ENCODE measurements at places on chromosomes 12 and 14. TPM values are rescaled to one million over a fixed set of nuclear protein-coding genes. Genes with fewer than 3 reads are reported as not detected.

DNA sequence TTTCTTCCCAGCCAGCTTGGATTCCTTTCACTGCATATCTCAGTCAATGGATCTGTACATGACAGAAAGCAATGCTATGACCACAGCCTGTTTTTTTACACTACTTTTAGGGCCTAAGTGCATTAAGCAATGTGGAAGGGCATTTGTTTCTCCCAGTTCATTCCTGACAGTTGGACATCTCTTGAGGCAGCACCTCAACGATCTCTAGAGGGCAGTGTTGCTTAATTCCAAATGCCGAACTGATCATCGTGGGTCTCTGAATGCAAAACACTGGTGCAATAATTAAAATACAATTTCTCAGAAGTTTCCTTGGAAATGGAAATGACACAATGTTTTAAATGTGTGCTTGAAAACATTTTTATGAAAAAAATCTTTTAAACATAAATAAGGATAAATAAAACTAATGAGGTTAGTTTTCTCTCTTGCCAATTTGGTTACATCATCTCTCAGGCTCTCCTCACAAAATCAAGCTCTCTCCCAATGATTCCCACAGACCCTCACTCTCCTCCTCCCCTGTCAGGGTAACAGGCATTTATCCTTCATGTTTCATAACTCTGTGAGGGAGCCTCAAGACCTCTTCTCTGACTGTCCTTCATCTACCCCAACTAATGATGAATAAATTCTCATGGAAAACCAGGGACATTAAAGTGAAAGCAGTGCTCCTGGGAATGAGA, 192.4 kb upstream of the SLC16A7 start:
- peak; percentile 78 for DNase-seq

- no peak for DNase-seq
These were observed 4.1 kb downstream of the TAS2R30 start for GRCh38 chr12:11130382-11130781.

DNA sequence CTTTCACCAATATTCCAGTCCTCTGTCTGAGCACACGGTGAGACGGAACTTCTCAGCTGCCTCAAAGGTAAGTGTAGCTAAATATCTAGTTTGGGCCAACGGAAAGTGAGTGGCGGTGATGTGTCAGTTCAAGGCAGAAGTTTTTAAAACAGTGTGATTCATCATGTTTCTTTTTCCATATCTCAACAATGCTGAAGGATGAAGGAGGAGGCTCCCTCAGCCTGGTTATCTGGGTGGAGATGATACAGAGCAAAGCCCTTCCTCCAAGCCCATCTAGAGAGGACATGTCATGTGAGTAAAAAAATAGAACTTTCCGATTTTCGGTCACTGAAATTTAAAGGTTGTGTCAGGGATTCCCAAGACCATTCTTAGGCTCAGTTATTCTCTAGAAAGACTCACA, 13.1 kb upstream of the ANP32D start:
- DNase-seq = no peak

- DNase-seq = no peak
These were observed 86.5 kb downstream of the DAAM1 start for GRCh38 chr14:59274991-59275391.

- no peak for DNase-seq
These were observed 1586.5 kb upstream of the SEL1L start for GRCh38 chr14:83120187-83120586.

DNA sequence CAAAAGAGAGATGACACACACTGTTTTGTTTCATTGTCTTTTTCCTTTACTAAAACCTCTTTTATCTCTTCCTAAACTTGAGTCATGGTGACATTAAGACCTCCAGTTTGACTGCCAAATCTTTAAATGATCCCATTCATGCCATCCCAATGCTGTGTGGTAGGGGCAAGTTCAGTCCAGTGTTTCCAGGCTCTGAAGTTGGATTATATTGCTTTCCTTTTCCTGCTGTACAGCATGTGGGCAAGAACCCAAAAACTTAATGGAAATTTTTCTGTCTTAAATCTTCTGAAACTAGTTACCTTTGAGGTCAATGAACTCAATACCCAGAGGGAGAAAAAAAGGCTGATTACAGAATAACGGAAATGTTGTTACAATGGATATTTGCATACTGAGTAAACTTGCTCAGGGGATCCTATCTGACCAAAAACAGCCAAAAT, 187.1 kb upstream of the FAR2 start:
- DNase-seq = no peak

DNA sequence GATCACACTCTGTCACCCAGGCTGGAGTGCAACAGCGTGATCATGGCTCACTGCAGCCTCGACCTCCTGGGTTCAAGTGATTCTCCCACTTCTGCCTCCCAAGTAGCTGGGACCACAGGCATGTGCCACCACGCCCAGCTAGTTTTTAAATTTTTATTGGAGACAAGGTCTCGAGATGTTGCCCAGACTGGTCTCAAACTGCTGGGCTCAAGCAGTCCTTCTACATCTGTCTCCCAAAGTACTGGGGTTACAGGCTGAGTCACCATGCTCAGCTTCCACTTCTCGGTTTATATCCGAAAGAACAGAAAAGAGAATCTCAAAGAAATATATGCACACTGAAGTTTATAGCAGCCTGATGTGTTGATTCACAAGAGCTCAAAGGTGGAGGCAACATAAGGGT, 107.5 kb downstream of the SCARB1 start:
- no peak for DNase-seq

DNA sequence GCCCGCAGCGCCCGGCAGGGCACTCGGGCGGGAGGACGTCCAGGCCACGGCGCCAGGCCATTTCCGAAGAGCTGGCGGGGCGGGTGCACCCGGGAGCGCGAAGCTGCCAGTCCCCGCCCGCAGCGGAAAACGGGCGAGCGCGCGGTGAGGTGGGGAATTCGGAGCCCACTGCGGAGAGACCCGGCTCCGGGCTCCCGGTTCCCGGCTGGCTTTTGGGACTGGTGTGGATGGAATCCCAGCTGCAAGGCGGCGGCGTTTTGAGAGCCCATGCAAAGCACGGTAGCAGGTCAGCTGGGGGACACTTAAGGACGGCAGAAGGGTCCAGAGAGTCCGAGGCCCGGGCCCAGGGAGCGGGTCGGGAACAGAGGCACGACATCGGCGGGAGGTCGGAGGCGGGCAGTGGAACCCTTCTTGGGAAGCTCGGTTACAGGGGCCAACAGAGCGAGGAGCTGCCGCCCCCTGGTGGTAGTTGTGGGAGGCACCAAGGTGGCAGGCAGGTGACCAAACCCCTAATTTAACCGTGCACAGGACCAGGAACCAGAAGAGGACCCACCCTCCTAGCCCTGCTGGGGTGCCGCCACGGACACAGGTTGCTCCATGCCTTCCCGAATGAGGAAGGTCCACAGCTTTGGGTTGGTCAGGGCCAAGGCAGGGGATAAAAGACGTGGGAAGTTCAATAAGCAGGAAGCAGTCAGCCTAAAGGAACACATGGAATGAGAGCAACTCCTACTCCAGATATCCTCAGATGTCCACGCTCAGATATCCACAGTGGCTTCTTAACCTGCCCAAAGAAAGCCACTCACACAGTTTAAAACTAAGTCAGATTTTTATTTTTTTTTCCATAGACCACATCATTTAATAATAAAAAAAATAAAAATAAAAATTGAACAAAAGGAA, 685 bp upstream of the CDH24 start:
- DNase-seq = peak; percentile 83

- DNase-seq = no peak
These were observed 176.3 kb upstream of the PARP11 start for GRCh38 chr12:4049298-4050080.

DNA sequence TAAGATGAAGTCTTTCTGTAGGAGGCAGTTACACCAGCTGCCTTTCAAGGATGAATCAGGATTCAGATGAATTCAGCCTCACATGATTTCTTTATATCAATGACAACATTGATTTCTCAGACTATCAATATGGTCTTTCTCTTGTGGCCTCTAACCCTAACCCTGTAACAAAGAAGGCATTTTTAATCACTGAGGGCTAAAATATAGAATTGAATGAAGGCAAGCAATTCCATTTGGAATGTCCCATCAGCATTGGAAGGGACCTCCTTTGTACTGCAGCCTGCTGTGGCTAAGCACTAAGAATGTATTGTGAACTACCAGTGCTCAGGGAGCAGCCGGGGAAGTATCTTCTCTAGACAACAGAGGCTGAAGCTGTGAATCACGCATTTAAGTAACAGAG, 90.6 kb upstream of the FRMD6 start:
- DNase-seq = no peak

GRCh38 chr12:118377884-118378470, 1.6 kb downstream of the SUDS3 start:
- DNase-seq = peak; percentile 61

- no peak for DNase-seq
These were observed 343.4 kb downstream of the ADAMTS20 start for GRCh38 chr12:43208627-43209026.

- no peak for DNase-seq
These were observed 618.4 kb downstream of the SLC6A15 start for GRCh38 chr12:84294246-84294645.

GRCh38 chr12:102816816-102817434, 100.1 kb downstream of the PAH start:
- peak; percentile 40 for DNase-seq

GRCh38 chr12:57110104-57111030, 795 bp downstream of the STAT6 start:
- peak; percentile 47 for DNase-seq

- DNase-seq = no peak
These were observed 18.3 kb upstream of the PLEKHH1 start for GRCh38 chr14:67514650-67515385.

GRCh38 chr12:68623984-68624383, 13.3 kb downstream of the RAP1B start:
- no peak for DNase-seq

GRCh38 chr14:53355581-53356112, 202.5 kb upstream of the DDHD1 start:
- no peak for DNase-seq

DNA sequence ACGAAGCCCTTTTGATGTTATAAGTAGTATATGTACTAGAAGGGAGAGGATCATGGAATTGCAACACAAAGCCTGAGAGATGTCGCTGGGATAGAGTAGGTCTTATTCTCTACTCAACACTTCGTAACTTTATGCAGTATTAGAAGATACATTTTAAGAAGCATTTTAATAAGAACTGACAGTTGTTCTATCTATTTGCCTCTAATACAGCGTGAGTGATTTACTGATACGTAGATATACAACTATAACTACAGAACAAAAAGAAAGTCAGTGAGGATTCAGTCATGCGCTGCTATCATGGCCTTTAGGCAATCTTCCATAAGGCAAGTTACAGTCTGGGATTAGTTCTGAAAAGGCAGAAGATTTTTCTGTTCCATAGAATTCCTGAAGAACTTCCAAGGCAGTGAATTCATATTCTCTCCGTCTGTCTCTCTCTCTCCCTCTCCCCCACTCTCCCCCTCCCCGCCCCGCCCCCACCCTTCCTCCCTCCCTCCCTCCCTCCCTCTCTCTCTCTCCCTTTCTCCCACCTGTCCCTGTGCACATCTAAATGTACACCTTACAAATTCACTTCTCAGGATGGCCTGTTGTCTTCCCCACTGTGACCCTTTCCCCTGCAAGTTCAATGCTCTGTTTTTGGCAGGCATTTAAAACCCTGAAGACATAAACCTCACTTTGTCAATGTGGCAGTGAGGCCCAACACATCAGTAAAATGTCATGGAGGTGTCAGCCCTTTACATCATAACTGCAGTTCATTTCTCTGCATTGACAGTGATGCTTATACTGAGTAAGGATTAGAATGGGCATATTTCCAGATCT, 470.6 kb downstream of the EGLN3 start:
- no peak for DNase-seq

DNA sequence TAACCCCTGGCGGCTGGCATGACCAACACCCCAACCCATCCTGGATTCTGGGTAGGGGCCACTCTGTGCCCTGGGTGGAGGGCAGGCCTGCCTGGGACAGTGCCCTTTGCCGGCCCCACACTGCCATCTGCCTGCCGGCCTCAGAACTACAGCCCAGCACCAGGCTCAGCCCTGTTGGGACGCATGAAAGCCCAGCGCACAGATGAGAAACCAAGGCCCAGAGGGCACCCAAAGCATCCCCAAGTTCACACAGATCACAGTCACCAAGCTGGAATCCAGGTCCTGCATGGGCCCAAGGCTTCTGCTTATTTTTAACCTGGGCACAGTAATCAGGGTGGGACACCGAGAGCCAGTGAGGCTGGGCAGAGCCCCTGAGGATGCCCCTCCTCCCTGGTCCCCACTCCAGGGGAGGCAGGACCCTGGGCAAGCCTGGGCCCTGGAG, 26.2 kb downstream of the RFLNA start:
- DNase-seq = peak; percentile 62

- no peak for DNase-seq
These were observed at the start of gene NYNRIN for GRCh38 chr14:24398653-24399446. NYNRIN (plus strand) TSS chr14:24399003; CDS start chr14:24399247, 244 bp downstream.

DNA sequence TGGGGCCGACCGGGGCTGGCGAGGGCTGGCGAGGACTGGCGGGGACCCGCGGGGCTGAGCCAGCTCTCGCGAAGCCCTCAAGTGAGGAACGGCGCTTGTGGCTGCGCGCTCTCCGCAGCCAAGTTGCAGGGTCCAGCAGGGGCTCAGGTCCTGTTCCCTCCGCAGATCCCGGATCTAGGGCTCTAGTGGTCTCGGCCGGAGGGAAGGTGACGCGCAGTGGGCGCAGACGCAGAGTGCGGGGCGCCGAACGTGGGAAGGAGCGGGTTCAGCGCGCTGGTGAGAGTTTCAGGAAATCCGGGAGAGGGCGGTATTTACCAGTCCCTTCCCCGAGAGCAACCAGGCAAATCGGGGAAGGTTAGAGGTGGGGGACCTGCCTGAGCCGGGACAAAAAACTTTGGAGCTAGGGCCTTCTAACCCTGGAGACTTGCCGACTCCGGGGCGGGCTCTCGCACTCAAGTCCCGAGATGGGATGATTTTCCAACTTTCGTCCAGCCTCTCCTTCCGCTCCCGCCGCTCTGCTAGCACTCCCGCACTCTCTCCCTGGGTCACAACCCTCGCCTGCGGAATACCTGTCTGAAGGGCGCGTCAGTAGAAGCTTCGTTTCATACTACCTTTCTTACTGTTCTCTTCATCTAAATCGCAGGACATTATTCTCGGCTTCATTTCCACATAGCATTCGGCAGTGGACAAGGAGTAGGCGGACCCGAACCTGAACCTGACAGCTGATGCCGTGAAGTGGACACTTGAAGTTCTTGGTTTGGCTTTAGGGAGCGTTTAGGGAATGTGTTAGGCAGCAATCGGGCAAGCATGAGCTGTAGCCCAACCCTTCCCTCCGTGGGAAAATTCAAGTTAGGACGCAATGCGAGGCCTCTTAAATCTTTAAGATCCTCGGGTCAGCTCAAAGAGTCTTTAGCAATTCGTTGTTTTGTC, 13.6 kb upstream of the PAX9 start:
- peak; percentile 56 for DNase-seq

DNA sequence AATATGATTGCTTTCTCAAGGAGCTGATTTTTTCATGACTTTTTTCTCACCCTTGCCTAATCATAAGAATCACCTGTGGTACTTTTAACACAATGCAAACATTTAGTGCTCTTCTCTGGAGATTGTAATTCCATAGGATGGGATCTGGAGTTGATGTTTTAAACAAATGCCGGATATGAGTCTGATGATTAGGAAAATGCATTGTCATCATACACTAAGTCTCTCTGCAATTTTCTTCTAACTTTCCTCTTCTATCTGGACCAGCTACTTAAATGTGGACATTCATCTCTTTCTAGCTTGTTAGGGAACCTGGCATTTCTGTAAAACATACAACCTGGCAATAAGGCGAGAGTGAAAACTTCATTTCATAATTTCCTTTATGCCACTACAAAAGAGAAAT, 23.5 kb downstream of the PMCH start:
- DNase-seq = no peak

Gene VAMP1
- total RNA-seq = 14.3 TPM

Gene CCDC177
- total RNA-seq = not detected

Gene CD4
- total RNA-seq = not detected

Gene A2ML1
- total RNA-seq = not detected

Gene OR4Q2
- not detected for total RNA-seq

Gene IFI27L1
- 9.9 TPM for total RNA-seq

Gene KRT77
- total RNA-seq = not detected

Gene KRT8
- 441 TPM for total RNA-seq
